Neural progenitor cell (in vitro differentiated cells): ENCODE measurements at places on chromosomes 5 and 9. TPM values are rescaled to one million over a fixed set of nuclear protein-coding genes. Genes with fewer than 3 reads are reported as not detected.

DNA sequence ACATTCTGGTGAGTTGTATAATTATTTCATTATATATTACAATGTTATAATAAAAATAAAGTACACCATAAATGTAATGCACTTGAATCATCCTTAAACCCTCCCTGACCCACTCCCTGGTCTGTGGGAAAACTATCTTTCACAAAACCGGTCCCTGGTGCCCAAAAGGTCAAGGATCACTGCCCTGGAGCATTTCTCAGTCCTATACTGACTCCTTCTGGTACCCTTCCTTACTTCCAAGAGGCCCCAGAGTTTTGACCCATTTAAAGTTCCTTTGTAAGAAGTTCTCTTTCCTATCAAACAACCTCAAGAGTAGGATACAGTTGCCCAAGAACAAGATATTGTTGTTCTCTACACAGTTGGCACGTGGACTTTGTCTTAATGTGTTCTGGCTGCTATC lies 88.9 kb upstream of the TRPM3 start:
- peak; percentile 25 for DNase-seq

- no peak for DNase-seq
These were observed 117.9 kb downstream of the ZSWIM6 start for GRCh38 chr5:61449804-61450492.

GRCh38 chr5:39376293-39376714 lies 12.0 kb upstream of the C9 start:
- DNase-seq, result peak; percentile 72

DNA sequence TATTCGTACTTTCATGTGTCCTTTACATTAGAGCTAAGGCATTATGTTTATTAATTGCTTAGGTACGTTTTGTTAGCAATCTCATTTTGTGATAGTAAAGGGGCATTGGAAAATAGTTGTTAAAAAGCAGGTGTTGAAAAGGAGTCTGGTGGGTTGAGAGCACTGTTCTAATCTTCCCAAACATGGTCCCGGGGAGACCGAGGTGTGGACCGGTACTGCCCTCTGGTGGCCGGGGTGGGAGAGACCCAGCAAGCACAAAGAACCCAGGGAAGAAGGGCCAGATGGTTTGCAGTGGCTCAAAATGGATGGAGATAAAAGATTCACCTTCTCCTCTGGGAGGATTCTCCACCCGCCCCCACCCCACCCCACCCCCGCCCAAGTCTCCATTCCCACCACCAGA lies 26.1 kb downstream of the IDNK start:
- DNase-seq, result peak; percentile 70

The SH2D3C gene
- 1.8 and 1.9 TPM in 2 replicates for total RNA-seq

The AHRR gene
- 0.34 and 0.68 TPM in 2 replicates for total RNA-seq

The C9 gene
- not detected in 2 replicates for total RNA-seq
